ENCODE measurements at places on chromosomes 11 and 22.

DNA sequence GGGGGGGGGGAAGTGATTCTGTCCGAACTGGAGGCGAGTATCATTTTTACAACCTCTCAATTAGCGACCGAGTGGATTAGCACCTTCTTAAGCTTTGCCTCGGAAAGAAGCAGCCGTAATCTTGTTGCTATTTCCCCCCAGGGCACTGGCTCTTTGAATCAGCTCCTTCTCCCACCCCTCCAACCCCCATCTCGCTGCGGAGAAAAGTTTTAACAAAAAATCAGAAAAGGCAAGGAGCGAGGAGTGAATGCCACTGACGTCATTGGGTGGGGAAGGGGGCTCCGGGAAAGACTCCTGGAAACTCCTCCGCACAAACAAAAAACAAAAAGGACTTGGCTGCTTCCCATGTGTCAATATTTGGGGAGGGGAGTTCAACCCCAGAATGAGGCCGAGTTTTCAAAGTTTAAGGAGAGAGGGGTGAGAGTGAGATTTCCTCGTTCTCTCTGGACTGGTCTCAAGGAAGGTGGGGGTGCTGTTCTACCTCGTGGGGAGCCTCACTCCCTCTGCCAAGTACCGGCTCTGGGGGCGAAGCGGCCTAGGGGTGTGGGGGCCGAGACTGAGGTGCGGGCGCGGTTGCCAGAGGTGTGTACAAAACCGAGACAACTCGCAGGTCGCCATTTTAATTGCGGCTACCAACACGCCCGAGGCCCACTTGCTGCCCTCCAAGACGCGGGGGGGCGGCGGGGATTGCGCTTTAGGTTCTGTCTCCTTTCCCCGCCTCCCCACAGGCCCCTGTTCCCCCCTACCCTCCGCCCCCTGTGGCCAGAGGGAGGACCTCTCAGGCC lies 2.5 kb upstream of the PAX6 start:
- DNase-seq, result no peak

DNA sequence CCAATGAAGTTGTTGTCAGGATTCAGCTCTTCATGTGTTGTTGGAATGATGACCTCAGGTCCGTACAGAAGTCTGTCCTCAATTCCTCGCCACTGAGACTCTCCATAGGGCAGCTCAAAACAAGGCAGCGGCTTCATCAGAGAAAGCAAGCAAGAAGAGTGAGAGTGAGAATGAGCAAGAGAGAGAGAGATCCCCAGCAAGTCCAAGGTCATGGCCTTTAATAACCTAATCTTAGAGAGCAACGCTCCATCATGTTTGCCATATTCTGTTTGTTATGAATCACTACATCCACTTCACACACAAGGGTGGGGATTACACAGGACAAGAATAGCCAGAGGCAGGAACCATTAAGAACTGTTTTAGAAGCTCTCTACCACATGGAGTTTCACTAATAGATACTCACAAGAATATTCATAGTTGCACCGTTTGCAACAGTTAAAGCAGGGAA lies 23.3 kb upstream of the MMP7 start:
- no peak for DNase-seq

- peak; percentile 89 for DNase-seq
Measured at GRCh38 chr22:21628386-21629254, 1.2 kb downstream of the YDJC start.

GRCh38 chr22:39990686-39991085 lies 4.1 kb upstream of the FAM83F start:
- no peak for DNase-seq

DNA sequence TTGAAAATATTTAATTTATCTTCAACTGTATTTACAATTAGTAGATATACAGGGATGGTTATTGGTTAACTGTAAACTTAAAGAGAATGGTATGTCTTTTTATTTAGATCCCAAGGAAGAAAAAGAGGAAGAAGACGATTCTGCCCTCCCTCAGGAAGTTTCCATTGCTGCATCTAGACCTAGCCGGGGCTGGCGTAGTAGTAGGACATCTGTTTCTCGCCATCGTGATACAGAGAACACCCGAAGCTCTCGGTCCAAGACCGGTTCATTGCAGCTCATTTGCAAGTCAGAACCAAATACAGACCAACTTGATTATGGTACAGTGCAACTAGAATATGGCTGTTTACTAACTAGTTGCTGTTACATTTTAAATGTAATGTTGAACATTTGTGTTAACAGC lies 12.7 kb upstream of the CNTF start:
- DNase-seq, result no peak

- DNase-seq, result peak; percentile 82
Measured at GRCh38 chr22:22156716-22157347, 87.8 kb upstream of the VPREB1 start.

DNA sequence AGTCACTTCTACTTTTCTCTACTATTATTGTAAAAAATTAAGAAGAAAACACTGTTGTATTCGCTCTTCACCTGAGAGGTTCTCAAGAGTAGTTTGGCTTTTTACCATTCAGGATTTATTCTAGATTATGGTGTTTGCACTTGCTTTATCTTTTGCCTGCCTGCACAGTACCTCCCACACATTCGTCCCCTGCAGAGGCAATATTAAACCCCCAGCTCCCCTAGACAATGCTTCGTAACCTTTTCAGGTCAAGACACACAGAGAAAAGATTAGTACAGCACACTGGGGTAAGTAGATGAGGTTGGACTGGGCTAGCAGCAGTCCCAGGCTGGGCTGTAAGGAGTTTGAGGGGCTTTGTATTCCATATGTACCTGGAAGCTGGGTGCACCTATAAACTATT lies 62.4 kb downstream of the TNRC6B start:
- no peak for DNase-seq

- DNase-seq, result peak; percentile 73
Measured at GRCh38 chr11:69013009-69013951, at the start of gene MRGPRF. Gene MRGPRF, minus strand, starts transcription at chr11:69013246. Its CDS starts 3,345 bp downstream, at chr11:69009901.

DNA sequence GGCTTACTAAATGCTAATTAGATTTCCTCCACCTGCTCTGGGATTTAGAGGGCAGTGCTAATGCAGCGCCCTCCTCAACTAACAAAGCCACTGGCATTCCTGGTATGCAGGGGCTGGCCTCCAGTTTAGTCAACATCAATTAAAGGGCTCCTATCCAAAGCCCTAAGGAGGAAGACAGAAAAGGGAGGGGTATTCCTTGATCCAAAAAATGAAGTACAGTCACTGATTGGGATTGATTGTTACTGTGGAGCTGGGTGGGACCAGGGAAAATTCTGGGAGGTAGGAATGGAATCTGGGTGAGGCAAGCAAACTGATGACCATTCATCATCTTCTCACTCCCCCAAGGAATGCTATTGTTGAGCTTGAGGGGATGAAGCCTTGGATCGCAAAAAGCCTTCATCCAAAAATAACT lies 52.2 kb downstream of the GAB2 start:
- no peak for DNase-seq

GRCh38 chr11:21723678-21724077 lies 469.2 kb upstream of the ANO5 start:
- DNase-seq, result no peak

DNA sequence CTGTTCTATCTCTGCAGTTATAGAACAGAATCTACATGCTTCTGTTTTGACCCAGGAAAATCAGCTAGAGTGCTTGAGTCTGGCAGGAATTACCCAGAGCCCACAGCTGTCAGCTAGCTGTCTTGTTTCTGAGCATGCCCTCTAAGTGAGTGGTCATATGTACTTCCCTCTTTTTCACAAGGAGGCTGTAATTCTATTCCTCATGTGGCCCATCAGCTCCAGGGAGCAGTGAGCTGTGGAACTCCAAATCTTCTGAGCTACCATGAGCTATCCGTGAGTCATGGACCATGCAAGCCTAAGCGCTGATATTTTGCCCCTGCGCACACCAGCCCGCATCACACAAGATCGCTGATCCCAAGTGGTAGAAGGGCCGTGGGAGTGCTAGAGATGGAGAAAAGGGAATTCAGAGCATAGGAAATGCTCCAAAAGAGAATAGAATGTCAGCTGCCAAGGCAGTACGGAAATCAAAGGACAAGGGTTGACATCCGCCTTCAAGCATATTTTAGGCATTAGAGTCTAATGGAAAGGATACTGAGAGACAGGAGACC lies 5.4 kb downstream of the FJX1 start:
- DNase-seq, result no peak

- no peak for DNase-seq
Measured at GRCh38 chr11:78834886-78835285, 260.2 kb upstream of the NARS2 start.

DNA sequence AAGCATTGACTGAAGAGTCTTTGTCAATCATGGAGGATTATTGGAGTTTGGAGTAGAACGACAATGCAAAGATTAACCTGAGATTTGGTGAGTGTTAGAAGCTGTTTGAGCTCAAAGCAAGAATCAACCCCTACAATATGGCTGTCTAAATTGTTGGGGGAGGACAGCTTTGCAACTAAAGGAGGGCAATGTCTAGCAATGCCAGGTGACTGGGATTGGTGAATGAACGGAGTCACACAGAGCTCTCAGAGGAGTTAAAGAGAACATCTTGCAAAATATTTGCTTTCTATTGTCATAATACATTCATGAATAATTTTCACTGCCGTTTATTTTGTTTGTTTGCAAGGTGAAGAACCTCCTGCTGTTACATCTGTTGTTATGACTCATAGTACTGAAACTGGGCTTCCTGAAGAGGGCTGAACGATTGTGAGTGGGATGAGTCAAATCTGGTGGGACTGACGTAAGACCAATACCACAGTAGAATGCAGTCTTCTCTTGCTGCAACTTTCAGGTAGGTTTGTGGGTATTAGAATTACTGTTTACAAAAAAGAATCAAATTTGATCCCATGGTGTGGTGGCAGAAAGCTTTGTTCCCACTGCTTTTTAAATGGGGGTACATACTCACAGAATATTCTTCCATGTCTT lies 281.9 kb downstream of the CADM1 start:
- no peak for DNase-seq

Data from spleen (tissue), 13 donors.